ENCODE measurements at places on chromosomes 1 and 21. TPM values are rescaled to one million over a fixed set of nuclear protein-coding genes. Genes with fewer than 3 reads are reported as not detected.

DNA sequence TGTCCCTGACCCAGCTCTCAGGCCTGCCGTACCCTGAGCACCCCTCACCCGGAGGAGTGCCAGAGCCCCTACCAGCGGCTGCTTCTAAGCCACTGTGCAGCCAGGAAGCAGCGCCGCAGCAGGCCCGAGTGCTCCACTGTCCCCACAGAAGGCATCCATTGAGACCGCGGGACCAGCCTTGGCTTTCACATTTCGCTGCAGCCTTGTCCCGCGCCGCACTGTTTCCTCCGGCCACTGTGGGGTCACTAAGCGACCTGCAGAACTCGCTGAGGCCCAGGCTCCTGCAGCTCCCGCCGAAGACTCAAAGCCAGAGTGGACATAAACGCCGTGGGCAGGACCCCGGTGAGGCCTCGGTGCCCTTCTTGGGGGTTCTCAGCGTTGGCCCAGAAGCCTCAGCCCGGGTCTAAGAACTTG is 3.0 kb downstream of the ALX3 start:
- no peak for DNase-seq

DNA sequence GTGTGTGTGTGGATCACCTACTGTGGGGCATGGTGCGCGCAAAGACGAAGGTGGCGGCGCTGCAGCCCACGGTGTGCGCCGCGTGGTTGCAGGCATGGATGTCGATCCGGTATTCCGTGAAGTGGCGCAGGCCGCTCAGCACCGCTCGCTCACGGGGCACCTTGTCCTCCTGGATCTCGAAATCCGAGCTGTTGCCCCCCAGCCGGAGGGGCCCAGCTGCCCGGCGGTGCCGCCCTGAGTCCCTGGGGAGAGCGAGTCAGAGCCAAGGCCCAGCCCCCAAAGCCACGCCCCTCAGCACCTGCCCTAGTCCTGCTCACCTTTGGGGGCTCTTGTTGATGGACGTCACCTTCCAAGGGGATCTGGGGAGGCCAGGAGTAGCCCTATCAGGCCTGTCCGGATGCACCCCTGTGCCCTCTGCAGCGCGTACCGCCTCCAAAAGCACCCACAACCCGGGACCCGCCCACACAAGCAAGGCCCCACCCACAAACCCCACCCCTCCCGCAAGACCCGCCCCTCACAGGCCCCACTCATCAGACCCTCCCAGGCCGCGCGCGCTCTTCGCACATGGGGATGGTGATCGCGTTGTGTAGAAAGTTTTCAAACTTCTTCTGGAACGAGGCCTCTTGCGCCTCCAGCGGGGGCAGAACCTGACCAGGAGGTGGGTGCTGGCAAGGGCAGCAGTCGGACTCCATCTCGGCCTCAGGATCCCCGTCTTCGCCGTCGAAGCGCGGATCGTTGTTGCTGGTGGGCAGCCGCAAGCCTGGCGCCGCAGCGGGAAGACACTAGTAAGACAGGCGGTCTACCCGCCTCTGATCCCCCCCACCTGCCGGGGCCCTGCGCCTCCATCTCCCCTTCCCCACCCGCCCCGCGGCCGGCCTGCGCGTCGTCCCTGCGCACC is 13.6 kb downstream of the INSRR start:
- no peak for DNase-seq

DNA sequence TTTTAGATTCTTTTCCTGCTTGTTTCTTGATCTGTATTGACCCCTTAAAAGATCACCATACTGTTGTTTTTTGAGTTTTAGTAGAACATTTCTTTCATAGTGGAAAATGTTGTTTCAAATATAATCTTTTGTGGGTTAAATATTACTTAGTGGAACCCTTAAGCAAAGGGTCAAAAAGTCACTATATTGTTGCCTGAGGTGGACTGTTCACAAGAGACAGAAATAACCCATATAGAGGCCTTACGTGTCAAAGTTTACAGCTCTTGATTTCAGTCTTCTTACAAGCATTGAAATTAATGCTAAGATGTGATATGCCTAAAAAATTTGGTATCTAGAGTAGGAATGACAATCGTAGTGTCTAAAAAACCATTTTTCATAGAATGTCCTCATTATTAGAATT is 6.3 kb downstream of the DNAJB4 start:
- no peak for DNase-seq

The TMEM125 gene
- not detected for total RNA-seq

- peak; percentile 80 for DNase-seq
Measured at GRCh38 chr1:198909973-198910372, 271.1 kb downstream of the PTPRC start.

The FCAMR gene
- total RNA-seq: not detected
